Stimulated activated CD8-positive, alpha-beta memory T cell treated with anti-CD3 and anti-CD28 coated beads, Interleukin-2, amount 100 ng/mL, for 1 hour (primary cell): ENCODE measurements at places on chromosomes 5 and 9.

DNA sequence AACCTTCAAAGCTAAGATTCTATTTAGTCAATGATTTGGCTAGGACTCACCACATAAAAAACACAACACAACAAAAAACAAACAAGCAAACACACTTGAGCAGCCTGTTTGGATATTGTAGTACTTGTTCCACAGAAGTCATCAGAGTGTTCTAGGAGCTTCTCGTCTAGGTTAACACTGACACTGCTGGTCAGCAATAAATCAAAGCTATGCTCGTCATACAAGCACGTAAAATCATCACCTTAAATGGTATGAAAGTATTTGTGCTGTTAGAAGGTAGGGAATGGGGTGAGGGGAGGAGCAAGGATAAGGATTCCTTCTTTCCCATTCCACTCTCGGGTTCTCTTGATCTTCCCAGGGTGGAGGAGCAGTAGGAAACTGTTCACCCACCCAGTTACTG, 88.0 kb downstream of the ARL15 start:
- DNase-seq: no peak

DNA sequence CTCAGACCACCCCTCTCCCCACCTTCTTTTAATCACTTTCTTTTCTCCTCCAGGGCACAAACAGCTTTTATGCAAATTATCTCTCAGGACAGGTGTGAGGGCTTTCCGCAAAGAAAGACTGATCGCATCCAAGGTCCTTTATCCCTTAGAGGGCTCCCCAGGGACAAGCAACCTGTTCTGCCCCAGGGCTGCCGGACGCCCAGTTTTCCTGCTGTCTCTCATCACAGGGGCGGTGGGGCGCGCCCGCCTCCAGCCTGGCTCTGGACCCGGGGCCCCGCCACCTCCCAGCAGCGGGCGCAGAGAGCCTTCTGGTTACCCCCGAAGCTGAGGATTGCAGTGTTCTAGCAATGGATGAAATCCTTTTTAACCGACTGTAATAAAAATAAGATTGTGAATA, 266.1 kb downstream of the CWC27 start:
- no peak for DNase-seq

DNA sequence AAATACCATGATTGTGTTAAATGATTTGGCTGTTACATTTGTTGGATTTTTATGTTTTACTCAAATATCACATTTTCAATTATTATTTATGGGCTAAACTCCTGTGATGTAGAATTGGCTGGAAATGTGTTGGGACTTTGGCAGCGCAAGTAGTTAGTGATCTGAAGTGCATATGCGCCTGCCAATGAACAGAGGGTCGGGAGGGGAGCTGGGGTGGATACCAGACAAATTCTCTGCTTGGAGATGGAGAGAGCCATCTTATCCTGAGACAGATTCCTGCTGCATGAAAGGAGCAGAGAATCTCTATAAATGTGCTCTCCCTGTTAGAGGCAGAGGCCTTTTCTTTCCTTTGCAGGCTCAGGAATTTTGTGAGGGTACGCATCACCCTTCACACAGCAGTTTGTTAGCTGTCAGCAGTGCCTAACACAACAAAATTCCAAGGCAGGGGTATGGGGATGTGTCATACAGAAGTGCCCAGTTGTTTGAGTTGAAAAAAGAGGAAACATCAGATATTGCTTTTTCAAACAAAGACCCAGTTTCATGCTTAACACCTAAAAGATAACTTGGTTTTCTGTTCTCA, 489.1 kb downstream of the CSNK1G3 start:
- no peak for DNase-seq

- no peak for DNase-seq
Measured at GRCh38 chr5:57749396-57749795, 266.8 kb upstream of the ACTBL2 start.

DNA sequence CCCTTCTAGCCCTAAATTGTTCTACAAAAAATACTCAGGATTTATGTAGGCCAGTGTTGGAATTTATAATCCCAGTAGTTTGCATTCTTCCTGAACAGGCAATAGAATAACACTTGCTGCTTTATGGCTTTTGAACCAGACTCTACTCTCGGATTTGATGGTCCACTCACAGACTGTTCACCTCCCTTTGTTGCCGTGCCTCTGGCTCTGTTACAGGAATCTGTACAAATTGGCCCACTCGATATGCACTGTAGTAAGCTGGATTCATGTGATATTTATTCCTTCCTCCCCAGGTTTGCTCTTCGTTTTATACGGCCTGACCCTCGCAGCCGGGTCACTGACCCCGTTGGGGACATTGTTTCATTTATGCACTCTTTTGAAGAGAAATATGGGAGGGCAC, 43.7 kb downstream of the FAF2 start:
- DNase-seq: no peak

GRCh38 chr5:77356740-77357139, 135.4 kb downstream of the WDR41 start:
- DNase-seq: no peak
